ENCODE measurements at places on chromosomes 1 and 21. TPM values are rescaled to one million over a fixed set of nuclear protein-coding genes. Genes with fewer than 3 reads are reported as not detected.

Gene C8B
- not detected for total RNA-seq

Gene POMGNT1
- 110 TPM for total RNA-seq

Gene CSDE1
- 322 TPM for total RNA-seq

Gene AIM2
- total RNA-seq = 3.2 TPM

Gene EBNA1BP2
- 400 TPM for total RNA-seq

Gene OR10T2
- total RNA-seq = not detected

Gene DNASE2B
- not detected for total RNA-seq

Gene ADAMTS4
- total RNA-seq = not detected

Gene HES2
- total RNA-seq = 0.13 TPM

Gene TNNI3K
- total RNA-seq = not detected

Gene VSIG8
- total RNA-seq = 0.03 TPM

Gene FMO1
- not detected for total RNA-seq

Gene PRDM16
- not detected for total RNA-seq

Gene UTS2
- total RNA-seq = not detected

Gene TCHHL1
- not detected for total RNA-seq

Gene CD48
- not detected for total RNA-seq

Gene OR2M2
- total RNA-seq = not detected

Gene SEMA6C
- 0.80 TPM for total RNA-seq

Gene PLA2G2D
- total RNA-seq = not detected

Gene TMEM79
- 2.7 TPM for total RNA-seq

Gene CA6
- not detected for total RNA-seq

Gene RXFP4
- 0.55 TPM for total RNA-seq

Gene DHX9
- 201 TPM for total RNA-seq

Gene C1orf185
- not detected for total RNA-seq

Gene ZBTB8B
- not detected for total RNA-seq

Gene KRTAP13-1
- not detected for total RNA-seq

Gene ATP1A4
- not detected for total RNA-seq

Gene PTPN14
- total RNA-seq = 47.5 TPM

Gene LRRC47
- total RNA-seq = 59.1 TPM

Gene UMODL1
- total RNA-seq = not detected

Gene PIP5K1A
- 40.7 TPM for total RNA-seq

Gene RSPH1
- total RNA-seq = not detected

Gene BRINP2
- total RNA-seq = 0.03 TPM

Gene CD1B
- not detected for total RNA-seq

Gene CHIA
- total RNA-seq = not detected

Gene IGSF5
- not detected for total RNA-seq

Gene SEMA4A
- total RNA-seq = not detected

Gene PTPN7
- total RNA-seq = not detected

Gene FAM72C
- total RNA-seq = 9.1 TPM

Gene HRNR
- total RNA-seq = not detected

Gene S100A14
- total RNA-seq = not detected

Gene EVA1C
- total RNA-seq = not detected

Gene ADCY10
- not detected for total RNA-seq

Gene XCL1
- total RNA-seq = not detected

Gene OPTC
- not detected for total RNA-seq

Gene NOS1AP
- total RNA-seq = 1.8 TPM

Gene ADORA3
- not detected for total RNA-seq

Gene CD52
- not detected for total RNA-seq

Gene LIN28A
- not detected for total RNA-seq
